ENCODE measurements at places on chromosomes 16 and 17.

DNA sequence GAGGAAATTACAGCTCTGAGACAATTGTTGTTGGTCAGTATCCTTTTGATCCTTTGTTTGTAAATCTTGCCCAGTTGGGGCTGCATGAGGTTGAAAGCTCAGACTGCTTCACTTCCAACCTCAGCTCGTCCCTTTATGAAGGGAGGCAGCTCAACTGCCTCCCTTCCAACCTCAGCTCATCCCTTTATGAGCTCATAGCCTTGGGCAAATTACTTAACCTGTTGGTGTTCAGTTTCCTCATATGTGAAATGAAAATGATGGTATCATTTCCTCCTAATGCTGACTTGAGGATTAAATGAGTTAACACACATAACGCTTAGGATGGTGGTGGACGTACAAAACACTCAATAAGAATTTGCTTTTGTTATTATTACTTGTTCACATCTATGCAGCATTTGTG is 265.1 kb downstream of the CDH13 start:
- no peak for DNase-seq

DNA sequence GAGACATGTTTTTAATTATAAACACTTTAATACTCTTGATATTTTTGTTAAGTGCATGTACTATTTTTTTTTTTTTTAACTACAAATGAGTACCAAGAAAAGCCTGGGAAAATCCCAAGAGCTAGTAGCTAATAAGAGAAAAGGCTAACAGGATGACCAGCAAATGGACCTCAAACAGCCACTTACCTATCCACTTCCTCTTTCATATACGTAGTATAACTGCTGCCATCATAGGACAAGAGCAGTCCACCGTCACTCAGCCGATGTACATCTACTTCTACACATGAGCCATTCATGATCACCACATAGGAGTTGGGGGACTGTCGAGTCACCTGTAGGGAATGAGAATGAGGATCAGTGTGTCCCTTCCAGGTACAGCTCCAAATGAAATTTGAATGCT is 128.0 kb upstream of the C17orf78 start:
- no peak for DNase-seq

GRCh38 chr17:75344666-75345065 is 55.4 kb upstream of the SLC25A19 start:
- peak; percentile 47 for DNase-seq

- DNase-seq = no peak
Measured at GRCh38 chr17:64091571-64091970, 38.4 kb downstream of the ERN1 start.

GRCh38 chr16:17261197-17261858 is 209.4 kb downstream of the XYLT1 start:
- DNase-seq = no peak

DNA sequence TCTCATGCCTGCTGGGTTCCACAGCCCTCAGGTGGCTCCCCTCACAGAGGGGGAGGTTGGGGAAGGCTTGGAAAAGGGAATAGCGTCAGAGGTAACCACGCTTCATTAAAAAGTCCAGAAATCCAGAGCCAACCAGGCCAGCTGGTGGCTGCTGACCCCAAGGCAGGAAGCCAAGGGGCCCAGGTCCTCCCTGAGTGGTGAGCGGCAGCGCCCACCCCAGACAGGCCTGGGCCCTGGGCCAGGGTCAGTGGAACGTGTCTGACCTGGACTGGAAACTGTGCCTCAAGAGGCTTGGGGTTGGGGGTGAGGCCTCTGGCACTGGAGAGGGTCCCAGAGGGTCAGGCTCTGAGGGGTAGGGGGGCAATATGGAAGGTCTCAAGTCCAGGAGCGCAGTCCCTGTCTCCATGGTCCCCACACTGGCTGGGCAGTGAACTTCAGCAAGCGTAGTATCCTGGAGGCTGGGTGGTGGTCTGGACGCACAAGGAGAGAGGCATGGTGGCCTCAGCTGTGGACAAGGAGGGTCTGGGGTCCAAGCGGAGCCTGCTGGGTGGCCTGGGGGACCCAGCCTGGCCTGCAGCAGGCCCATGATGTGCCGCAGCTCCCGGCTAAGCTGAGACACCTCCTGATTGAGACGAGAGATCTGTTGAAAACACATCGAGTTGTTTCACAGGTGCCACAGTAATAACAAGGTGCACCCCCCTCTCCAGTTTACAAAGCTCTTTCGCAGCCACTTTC is 5.2 kb upstream of the RAB5C start:
- DNase-seq = no peak

DNA sequence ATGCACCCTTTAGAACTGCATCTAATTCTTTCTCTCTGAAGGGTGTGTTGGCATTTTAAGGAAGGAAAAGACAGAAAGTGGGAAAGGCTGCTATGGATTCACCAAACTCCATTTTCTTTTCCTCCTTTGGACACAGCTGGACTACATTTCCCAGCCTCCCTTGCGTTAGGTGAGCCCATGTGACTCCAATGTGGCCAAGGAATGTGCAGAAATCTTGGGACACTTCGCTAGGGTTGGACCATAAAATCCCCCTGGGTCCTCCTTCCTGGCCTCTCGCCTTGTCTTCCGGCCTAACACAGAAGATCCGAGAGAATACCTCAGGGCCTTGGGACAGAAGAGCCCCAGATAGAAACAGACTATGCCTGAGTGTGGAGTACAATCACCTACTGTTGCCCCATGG is 56.3 kb downstream of the ABCC12 start:
- DNase-seq = no peak

GRCh38 chr17:61583242-61583641 is 7.8 kb downstream of the NACA2 start:
- no peak for DNase-seq

DNA sequence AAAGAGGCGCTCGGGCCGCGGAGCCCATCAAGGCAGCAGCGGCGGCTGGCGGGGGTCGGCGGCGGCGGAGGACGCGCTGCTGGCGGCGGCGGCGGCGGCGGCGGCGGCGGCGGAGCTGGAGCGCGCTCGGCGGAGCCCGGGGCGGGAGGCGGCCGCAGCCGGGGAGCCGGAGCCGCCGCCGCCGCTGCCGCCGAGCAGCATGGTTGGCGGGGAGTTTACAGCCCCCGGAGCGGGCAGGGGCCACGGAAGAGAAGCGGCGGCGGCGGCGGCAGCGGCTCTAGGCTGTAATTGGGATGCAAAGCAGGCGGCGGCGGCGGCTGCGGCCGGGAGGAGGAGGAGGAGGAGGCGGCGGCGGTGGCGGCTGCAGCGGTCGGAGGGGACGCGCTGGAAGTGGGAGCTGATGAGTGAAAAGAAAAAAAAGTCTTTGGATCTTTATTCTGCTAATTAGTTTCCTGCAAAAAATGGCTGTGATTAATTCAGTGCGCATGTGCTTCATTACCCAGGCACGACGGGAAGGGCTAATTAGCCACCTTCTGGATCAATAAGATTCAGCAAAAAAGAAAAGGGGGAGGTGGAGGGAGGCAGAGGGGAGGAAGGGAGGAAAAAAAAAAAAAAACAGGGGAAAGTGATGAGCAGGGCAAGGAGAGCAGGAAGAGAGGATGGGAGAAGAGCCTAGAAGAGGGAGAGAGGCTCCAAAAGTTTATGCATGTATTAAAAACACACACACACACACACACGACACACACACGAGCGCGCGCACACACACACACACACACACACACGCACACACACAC is 10.9 kb upstream of the ZFHX3 start:
- DNase-seq = no peak

GRCh38 chr16:86566601-86566965 is at the start of gene FOXC2:
TSS of gene FOXC2 (plus strand) at chr16:86566829. CDS start at chr16:86567336, 507 bp downstream.
- no peak for DNase-seq

- DNase-seq = no peak
Measured at GRCh38 chr16:10206215-10206614, 24.0 kb upstream of the GRIN2A start.

DNA sequence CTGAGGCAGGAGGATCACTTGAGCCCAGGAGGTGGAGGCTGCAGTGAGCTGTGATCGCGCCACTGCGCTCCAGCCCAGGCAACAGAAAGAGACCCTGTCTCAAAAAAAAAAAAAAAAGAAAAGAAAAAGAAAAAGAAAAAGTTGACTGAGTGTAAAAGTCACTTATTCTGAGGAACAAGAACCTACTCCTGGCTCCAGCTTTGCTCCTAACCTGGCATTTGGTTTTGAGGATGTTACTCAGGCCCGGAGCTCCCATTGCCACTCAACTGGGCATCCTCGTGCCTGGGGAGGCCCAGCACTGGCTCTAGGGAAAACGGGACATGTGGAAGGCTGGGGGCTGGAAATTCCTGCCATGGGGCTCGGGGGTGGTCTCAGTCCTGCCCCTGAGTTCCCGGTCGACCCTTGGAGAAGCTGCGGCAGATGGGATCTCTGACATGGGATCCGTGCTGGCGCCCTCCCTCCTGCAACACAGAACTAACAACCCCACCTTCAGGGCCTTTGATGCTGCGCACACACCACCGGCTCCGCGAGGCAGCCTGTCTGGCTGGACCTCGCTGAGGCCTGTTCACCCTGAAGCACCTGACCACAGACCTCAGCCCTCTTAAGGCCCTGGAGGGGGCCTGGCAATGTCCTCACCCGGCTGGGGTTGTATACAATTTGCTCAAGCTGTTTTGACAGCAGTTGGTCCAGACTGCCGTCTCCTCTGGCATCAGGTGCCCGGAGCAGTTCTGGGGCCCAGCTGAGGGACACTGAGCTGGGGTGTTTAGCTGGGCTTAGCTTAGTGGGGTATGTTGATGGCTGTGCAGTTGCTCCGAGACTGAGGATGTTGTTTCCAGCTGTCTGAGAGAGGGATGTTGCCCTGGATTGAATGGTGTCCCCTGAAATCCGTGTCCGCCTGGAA is 12.3 kb downstream of the CD7 start:
- no peak for DNase-seq

- no peak for DNase-seq
Measured at GRCh38 chr16:66263168-66263972, 103.1 kb upstream of the CDH5 start.

DNA sequence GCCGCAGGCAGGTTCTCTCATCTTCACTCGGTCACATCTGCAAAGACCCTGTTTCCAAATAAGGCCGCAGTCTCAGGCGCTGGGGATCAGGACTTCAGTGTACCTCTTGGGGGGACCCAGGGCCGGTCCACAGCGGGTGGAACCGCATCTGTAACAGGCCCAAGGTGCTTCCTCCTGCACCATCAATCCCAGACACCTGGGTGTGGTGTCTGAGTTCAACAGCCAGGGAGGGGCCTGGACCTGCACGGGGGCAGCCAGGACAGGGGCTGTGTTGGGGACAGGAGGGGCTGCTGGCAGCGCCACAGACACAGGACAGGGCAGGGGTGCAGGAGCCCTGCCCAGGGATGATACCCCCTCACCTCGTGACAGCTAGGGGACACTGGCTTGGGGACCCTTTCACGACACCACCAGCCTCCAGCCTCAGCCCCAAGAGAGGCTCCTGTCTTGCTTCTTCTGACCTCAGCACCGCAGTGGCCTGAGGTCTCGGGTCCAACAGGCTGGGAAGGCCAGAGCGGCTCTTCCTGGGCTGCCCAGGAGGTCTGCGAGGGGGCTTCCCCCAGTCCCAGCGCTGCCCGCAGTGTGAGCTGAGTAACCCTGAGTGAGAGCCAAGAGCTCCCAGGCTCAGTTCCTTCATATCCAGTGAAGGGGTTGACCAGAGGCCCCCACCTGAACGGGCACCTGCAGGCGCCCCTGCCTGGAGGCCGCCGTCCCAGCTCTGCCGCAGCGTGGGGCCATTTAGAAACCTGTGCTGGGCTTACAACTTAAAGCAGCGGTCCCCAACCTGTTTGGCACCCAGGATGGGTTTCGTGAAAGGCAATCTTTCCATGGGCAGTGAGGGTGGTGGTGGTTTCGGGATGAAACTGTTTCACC is 30.7 kb upstream of the BAHCC1 start:
- DNase-seq = no peak

DNA sequence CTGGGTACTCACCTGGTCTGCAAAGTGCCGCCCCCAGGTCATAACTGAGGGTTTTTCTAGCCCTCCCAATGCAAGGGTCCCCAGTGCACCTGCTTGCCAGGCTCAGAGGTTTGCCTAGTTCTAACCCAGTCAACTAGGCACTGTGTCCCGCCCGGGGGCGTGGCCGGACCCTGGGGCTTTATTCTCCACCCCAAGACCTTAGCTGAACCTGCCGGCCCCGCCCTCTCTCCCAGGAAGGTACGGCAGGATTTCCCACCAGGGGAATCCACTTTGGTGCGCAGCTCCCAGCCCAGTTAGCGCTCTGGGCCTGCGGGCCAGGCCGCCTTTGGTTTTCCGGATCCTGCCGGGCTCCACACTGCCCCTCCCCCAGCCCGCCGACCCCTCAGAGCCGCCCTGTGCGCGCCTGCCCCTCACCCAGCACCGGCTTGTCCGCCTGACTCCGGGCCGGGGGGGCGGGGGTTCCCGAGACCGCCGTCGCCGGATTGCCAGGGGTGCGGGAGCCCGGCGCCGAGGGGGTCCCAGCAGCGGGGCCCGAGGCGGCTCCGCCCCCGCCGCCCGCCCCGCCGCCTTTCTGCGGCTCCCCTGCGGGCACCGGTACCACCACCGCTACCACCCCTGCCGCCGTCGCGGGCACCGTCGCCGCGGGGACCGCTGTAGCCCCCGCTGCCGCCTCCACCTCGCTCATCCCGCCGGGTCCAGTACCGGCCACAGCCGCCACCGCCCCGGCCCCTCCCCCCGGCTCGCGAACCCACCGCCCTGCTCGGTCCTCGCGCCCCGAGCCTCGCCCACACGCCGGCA is 424 bp downstream of the YBX2 start:
- DNase-seq = no peak

- DNase-seq = no peak
Measured at GRCh38 chr17:48296453-48296852, 133.6 kb downstream of the SKAP1 start.

DNA sequence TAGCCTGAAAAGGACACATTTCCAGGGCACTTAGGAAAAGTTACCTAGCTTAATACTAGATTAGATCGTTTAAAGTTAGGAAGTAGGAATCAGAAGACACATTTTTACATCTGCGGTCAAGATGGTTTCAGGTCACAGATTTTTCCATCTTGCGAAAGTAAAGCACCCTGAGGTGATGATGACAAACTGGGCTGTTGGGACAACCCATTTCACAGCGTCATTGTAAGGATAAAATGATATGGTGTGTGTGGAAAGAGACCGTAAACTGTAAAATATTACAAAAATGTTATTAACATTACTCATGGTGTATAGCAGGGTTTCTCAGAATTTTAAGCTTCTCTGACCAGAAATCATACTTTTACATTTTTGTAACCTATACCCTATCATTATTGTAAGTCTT is 10.1 kb upstream of the MAP2K6 start:
- DNase-seq = no peak

DNA sequence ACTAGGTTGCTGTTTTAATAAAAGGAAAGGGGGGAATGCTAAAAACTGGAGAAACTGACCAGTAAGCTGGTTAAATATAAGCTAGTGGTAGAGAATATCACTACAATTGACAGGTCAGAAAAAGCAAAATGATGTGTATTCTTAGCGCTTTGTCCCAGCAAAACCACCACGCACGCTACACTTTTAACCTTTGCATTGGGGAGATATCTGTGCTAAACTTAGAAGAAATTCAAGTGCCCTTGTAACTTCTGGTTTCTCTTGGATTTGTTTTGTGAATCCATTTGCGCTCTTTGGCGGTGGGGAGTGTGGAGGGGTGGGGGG is 1.4 kb downstream of the GAN start:
- DNase-seq = no peak

Data from activated gamma-delta T cell treated with Interleukin-2 at 50 U/mL for 16 hours (primary cell).